T follicular helper cell (primary cell): ENCODE measurements at places on chromosomes 2 and 18.

DNA sequence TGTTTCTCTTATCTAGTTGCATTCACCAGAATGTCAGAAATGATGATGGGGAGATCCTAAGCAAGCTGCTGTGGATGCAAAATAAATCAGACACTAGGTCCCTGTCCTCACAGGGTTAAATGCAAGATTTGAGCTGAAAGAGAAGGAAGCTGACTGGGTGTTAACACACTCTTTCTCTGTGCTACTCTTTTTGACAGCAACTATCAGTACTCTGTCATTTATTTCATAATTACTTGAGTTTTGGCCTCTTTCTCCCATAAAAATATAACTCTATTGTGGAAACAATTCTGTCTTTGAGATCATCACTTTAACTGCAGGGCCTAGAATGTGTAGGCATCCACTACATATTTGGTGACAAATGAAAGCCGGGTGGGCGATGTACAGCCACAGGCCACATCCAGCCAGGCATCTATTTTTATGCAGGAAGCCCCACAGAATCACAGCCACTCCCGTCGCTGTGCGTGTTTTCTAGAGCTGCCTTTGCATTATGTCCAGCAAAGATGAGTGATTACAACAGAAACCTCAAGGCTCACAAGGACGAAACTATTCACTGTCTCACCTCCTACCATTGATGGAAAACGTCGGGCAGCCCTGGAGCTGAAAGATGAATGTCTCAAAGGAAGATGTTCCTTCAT lies 849.0 kb downstream of the RNF144A start:
- DNase-seq = no peak

GRCh38 chr2:126753501-126754212 lies 97.7 kb downstream of the GYPC start:
- no peak for DNase-seq

DNA sequence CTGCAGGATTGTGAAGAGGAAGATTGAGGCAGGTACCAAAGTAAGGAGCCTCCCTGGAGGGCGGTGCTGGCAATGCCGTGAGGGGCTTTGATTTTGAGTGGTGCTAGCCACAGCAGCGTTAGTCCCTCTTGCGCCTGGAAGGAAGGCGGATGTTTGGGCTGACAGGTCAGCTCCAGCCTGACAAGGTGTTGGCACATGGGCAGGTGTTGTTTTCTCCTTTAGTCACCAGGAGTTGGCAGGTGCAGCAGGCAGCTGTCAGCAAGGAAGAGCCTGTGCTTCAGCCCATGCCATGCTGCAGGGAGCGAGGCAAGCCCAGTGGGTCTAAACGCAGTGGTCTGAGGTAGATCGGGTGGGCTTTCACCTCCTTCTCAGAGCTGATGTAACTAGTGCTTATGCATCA lies 8.5 kb downstream of the SEC11C start:
- DNase-seq = no peak

DNA sequence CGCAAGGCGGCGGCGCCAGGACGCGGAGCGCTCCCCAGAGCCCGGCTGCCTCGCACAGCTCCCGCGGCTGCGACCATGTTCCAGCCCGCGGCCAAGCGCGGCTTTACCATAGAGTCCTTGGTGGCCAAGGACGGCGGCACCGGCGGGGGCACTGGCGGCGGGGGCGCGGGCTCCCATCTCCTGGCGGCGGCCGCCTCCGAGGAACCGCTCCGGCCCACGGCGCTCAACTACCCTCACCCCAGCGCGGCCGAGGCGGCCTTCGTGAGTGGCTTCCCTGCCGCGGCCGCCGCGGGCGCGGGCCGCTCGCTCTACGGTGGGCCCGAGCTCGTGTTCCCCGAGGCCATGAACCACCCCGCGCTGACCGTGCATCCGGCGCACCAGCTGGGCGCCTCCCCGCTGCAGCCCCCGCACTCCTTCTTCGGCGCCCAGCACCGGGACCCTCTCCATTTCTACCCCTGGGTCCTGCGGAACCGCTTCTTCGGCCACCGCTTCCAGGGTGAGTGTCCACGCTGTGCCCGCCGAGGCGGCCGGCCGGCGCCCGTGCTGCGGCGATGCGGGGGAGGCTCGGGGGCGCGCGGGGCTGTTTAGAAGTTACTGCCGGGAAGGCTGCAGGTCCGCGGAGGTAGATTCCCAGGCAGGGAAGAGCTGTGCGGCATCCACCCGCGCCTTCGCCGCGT lies 696 bp downstream of the EMX1 start:
- DNase-seq = no peak

DNA sequence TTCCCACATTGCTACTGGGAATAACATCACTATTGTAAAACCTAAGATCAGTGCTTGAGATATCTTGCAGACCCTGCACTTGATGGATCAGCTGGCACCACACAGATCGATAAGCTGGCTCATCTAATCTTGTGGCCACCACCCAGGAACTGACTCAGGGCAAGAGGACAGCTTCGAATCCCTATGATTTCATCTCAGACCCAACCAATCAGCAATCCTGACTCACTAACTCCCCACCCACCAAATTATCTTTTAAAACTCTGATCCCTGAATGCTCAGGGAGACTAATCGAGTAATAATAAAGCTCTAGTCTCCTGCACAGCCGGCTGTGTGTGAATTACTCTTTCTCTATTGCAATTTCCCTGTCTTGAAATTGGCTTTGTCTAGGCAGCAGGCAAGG lies 11.3 kb upstream of the TEX44 start:
- no peak for DNase-seq

DNA sequence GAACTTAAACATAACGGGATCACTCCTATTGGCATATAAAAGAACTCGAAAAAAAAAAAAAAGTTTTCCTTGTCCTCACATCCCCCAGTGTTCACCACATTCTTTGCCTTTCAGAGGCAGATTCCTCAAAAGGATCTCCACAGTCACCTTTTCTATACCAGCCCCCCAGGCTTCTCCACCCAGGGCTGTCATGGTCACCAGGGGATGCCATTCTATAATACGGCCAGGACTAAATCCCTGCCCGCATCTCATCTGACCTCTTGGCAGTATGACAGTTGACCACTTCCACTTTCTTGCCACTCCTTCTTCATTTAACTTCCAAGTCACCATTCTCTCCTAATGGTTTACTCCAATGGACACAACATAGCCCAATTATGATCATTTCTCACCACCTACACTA lies 29.3 kb downstream of the SOS1 start:
- no peak for DNase-seq

DNA sequence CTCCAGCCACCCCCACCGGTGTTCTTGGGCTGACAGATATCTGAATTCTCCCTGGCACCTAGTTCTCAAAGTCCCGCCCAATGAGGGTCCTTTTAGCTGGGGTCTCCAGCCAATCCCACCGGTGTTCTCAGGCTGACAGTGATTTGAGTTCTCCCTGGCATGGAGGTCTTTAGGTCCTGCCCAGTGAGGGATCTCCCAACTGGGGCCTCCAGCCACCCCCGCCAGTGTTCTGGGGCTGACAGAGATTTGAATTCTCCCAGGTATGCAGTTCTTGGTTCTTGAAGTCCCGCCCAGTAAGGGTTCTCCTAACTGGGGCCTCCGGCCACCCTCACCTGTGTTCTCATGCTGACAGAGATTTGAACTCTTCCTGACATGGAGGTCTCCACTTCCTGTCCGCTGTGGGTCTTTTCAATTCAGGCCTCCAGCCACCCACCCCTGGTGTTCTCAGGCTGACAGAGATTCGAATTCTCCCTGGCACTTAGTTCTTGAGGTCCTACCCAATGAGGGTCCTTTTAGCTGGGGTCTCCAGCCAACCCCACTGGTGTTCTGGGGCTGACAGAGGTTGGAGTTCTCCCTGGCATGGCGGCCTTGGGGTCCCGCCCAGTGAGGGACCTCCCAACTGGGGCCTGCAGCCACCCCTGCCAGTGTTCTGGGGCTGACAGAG lies 154.6 kb downstream of the ANKRD36 start:
- no peak for DNase-seq

DNA sequence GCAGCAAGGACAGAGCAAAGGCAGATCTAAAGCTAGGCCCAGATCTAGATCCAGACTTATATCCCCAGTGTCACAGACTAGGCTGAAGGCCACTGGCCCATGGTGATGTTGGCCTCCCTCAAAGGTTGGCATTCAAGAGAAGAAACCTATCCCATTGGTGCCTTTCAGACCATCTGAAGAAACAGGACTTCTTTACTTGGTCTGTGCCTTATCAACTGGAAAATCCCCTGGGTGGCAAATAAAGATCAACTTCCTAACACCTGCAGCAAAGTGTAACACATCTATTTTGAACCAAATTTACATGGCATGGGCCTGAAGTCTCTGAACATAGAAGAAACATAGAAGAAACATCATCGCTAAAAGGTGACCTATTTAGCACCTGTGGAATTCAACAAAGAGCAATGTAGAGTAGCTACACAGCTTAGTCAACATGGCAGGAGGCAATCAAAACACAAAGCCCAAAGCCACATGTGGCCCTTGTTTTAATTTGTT lies 35.8 kb downstream of the METTL4 start:
- DNase-seq = no peak

DNA sequence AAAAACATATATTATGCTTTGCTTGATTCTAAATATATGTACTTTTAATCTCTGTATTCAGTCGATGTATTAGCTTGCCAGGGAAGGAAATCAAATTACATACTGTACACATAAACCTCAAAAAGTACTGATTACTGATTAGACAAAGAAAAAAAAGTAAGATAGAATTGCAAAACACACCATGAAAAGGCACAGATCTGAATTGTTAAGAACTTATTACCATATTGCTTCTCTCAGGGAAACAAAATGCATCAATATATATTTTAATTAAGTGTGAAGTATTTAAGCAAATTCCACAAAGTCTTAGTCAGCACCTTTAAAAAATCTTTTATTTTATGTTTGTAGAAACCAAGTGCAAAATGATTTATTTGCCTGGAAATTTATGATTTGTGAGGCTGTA lies 309.3 kb downstream of the RNF144A start:
- DNase-seq = no peak
